NCI-H1092 treated with DMSO at 0.1 percent for 48 hours (cell line): ENCODE measurements at places on chromosomes 7 and 10.

GRCh38 chr7:41096917-41097316 is 606.0 kb downstream of the INHBA start:
- DNase-seq = no peak

DNA sequence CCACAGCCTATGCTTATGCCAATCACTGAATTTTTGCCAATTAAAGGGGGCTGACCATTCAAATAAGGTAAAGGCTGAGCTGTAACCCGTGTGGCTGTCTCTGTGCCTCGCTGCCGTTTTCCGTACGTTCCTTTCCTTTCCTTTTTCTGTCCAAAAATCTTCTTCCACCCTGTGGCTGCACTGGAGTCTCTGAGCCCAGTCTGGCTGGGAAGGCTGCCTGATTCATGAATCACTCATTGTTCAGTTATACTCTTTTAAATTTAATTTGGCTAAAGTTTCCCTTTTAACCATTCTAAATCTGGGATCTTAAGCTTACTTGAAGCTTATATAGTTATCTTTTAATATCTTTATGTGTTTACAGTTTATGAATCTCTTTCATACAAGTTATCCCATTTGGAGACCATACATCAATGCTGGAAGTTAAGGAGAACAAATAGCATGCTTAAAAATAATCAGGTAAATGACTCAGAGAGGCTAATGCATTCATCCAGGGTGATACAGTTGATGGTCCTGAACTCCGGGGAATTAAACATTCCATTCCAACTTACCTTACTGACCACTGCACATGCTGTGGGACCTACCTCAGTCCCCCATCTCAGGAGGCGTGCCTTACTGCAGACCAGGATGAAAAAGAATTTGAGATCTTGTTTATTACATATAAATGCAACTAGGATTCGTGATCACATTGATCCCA is 385.3 kb upstream of the ADARB2 start:
- DNase-seq = no peak

DNA sequence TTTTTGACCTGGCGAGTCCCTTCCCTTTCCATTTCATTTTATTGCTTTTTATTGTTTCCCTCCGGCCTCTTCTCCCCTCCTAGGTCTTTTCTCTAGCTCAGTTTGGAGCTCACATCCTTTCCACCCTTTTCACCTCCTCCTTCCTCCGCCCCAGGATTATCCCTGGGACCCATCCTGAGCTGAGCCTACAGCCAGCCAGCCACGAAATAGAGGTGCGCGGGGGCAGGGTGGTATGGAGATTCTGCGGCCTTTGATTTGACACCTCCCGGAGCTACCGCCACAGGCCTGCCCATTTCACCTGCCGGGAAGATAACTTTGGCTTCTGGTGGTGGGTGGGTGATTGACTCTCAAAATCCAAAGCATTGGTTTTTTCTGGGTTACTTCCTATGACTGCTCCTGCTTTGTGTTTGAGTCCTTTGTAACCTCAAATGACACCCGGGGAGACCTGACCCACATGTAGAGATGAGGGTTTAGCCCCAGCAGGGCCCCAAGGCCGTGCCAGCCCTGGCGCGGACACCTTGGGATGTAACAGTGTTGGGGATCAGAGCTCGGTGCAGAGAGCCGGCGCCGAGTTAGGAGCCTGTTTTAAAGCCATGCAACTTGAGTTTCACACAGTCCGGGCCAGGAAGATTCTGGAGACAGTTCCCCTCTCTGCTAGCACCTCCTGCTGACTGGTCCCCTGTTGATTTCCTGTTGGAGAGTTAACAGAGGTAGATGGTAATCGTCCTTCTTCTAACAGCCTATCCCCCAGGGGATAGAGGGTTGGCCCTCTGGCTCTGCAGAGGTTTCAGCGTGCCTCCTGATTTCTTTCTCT is 1.5 kb downstream of the DUSP5 start:
- DNase-seq = no peak

DNA sequence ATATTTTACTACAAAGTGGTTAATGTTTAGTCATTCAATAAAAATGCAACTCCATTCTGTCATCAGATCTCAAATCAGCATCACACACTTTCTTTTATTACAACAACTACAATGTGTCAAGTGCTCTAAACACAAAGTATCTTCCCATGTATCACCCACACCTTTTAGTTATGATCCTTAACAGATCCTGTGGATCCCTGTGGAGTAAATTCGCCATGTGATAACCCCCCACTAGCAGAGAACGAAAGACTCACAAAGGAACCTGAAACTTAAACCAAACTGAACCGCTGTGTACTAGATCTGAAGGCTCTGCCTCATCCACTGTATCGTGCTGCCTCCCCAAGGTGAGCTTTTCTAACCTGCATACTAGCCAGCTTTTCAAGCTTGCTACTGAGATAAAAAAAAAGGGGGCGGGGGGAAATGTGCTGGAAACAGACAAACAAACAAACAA is 1.7 kb downstream of the DPY19L1 start:
- peak; percentile 78 for DNase-seq

DNA sequence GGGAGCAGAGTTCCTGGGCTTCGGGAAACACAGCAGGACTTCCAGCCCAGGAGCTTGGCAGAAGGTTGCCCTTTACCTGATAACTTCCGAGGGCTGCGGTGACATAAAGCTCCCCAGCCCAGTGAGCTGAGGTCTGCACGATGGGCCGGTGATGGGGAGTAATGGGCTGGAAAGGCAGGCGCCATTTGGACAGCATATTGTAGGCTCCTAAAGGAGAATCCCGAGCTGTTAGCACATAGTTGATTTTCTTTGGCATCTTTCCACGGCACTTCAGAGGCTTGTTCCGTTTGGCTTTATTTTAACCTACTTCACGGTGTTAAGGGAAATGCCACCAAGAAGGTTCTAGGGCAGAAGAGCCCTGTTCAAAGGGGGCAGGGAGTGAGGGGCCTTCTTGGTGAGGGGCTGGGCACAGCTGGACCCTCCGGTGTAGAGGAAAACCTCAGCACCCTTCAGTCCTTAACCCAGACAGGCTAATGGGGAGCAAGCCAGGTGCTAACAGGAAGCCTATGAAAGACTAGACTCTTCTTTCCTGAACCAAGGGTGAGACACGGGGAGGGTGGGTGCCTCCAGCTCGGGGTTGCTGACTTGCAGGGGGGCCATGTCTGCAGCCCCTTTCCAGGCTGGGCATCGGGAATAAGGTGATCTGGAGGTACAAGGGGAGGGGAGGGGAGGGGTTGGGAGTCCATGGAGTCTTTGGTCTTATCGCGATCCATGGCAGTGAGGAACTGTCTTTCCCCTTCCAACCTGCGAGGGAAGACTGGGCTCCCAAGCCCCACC is 347.7 kb downstream of the GLRX3 start:
- peak; percentile 15 for DNase-seq

- DNase-seq = no peak
Observed at GRCh38 chr7:78649976-78650375, 803.5 kb downstream of the MAGI2 start.

DNA sequence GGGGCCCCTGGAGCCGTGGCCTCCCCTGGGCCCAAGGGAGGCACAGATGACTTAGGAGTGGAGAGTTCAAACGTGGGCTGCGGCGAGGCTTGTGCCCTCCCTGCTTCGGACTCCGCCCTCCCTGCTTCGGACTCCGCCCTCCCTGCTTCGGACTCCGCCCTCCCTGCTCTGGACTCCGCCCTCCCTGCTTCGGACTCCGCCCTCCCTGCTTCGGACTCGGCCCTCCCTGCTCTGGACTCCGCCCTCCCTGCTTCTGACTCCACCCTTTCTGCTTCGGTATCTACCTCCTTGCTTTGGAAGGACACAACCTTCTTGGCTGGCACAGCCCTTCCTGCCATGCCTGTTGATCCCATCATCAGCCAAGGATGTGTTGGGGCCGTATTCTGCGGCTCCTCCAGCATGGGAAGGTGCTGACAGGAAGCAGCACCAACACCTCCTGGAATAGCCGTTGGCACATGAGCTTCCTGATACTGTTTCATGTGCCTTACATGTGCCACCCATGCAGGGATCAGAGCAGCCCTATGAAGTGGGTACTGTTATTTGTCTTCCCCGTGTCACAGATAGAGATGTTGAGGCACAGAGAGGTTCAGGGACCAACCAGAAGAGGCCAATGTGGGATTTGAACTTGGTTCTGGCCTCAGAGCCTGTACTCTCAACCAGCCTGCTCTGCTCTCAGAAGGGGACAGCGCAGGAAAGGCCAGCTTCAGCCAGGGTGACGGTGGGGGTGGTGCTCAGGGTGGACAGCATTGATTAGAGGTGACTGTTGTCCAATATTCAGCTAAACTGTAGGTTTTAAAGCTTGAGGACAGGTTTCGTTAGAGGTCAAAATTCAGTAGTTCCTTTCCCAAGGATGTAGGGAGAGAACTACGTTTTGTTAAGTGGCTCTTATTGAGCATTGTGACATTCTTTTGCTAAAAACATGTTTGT is 114.5 kb downstream of the NKX6-2 start:
- no peak for DNase-seq

DNA sequence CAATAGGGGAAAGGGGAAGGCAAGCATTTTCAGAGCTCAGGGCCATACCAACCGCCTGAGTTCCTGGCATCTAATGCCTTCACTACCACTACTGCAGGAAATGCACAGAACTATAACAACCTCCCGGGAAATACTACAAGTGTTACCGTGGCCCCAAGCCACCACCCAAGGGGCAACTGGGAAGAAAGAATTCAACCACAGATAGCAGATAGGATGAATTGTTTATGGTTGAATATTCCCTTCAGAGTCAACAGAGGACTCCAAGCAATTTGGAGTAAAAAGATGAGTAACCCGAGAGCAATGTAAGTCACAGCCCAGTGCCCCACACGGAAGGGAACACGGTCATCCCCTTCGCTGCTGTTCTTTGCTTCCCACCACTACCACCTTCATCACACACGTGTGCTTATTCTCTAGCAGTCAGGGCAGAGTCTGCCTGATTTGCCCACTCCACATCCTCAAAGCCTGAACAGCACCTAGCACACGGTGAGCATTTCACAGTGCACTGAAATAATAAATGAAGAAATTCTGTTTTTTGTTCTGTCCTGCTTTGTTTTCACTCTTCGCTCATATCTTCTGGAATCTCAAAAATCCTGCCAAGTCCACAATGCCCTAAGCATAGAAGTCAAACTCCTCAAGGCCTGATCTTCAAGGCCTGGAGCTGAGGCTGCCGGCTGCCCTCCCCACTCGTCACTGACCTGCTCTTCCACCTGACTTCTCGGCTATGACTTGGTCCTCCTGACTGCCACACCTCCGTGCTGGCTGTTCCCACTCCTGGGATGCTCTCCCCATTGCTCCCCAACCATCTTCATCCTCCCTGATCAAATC is 221.1 kb downstream of the KCNMA1 start:
- no peak for DNase-seq

GRCh38 chr10:14924013-14924412 is 29.9 kb downstream of the DCLRE1C start:
- no peak for DNase-seq

DNA sequence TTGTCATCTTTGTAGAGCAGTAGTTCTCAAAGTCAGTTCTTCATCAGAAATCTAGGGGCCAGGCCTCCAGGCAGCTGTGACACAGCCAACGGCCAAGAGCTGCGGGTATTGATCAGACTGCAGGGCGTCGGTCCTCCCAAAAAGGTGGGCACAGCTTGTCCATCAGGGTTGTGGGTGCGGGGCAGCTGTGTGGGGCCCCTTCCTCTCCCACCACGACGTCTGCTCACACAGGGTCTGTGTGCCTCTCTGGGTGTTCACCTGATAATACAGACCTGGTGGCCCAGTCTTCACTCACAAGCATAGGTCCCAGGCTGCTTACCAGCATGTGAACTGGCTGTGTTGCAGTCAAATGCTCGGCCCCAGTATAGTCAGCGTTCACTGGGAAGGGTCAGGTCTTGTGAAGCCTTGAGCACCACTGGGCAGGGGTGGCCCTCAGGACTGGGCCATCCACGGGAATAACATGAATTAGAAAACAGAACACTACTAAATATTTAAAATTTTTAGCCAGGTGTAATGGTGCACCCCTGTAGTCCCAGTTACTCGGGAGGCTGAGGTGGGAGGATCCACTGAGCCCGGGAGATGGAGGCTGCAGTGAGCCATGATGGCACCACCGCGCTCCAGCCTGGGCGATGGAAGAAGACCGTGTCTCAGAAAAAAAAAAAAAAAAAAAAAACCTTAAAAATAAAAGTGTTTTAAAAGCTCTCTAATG is 102.8 kb upstream of the DIP2C start:
- no peak for DNase-seq

DNA sequence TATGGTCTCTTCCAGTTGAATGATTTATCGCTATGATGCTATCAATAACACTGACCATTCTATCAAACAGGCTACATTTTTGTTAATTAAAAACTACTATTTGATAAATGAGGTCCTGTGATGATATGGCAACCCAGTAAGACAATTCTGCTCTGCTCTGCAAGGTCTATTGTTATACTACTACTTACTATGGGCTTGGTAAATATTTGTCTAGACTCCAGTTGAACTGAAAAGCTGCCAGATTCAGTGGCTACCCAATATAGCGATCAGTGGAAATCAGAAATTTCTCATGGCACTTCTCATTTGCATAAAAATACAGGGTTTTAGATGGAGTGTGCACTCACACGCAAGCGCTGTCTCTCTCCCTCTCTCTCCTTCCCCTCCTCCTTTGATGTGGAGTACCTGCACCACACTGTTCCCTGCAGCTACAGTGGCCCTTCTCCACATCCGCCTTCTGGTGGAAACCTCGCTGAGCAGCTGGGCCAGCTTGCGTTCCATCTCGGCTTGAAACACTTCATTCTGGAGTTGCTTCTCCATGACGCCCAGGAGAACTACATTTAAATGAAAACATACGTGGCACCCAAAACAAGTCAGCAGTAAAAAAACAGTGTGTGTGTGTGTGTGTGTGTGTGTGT is 77.9 kb downstream of the KIAA1549 start:
- DNase-seq = peak; percentile 59

DNA sequence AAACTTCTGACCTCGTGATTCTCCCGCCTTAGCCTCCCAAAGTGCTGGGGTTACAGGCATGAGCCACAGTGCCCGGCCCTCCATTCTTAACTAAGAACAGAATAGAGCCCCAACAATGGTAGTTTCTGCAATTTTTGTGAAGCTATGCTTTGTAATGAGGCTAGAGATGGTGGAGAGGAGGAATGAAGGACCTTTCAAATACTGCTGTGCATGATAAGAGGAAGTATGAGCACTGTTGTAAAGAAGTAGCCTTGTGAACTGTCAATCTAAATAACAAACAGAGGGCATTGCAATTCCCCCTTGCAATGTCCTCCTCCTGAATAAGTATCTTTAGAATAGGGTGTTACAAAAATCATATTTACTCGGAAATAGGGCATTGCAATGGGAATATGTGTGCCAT is 70.2 kb downstream of the EVX1 start:
- DNase-seq = no peak
